ENCODE measurements at places on chromosomes 1 and 21.

DNA sequence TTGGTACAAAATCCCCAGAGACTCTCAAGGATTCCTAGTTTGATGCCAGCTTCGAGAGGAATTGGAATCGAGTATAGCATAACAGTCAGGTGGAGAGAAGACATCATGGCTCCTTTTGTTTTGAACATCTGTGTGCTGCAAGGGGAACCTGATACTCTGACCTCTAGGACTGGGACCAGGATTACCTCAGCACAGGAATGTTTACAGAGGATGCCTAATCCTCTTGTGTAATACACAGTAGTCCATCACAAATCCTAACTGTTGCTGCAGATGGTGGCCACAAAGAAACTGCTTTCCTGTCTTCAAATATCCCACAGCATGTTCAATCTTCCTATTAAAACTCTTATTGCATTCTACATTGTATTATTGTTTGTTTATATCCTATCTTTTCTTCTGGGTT is 111.8 kb upstream of the PRMT6 start:
- no peak for DNase-seq

DNA sequence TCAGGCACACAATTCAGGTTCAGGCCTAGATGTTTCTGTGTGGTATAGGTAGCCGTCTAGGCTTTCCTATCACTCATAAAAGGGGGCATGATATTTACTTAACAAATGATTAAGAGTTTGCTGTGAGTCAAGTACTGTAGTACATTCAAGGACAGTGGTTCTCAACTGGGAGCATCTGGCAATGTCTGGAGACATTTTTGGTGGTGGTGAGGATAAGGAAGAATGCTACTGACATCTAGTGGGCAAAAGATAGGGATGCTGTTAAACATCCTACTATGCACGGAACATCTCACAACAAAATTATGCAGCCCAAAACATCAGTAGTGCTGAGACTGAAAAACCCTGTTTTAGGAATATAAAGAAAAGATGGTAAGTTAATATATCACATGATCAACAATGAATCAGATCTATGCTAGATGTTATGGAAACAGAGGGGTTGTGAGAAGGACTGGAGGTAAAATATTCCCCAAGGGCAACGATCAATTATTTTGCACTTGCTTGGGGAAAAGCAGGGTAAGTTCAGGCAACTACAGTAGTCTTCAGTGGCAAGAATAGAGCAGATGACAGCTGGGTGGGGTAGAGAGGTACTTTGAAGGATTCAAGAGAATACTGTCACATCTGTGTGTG is 4.9 kb downstream of the DNTTIP2 start:
- peak; percentile 13 for DNase-seq

- DNase-seq = no peak
Measured at GRCh38 chr1:177517546-177517945, 346.8 kb downstream of the BRINP2 start.

DNA sequence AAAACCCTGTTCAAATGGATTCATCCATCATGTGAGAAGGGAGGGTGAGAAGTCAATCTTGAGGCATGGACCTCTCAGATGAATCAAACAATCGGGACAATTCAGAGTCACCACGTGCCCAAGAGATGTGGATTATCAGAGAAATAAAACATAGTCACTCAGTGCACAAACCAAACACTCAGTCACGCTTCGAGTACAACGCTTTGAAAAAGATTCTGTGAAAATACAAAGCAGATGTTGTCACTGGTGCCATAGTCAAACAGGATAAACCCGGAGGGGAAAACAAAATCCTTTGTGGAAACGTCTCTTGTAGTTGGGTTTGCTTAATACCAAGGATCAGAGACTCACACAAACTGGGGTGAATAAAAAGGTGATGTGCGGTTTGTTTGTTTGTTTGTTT is 188.4 kb downstream of the RRAGC start:
- no peak for DNase-seq

Data from inflammatory macrophage (primary cell).